GM23248 (cell line): ENCODE measurements at places on chromosomes 1 and 21. TPM values are rescaled to one million over a fixed set of nuclear protein-coding genes. Genes with fewer than 3 reads are reported as not detected.
A peak's percentile ranks its signal among the peaks of the same experiment; 100 is the strongest.

The SIPA1L2 gene
- 4.4 and 5.9 TPM in 2 replicates for total RNA-seq

GRCh38 chr1:59475737-59476136 lies 178.8 kb downstream of the FGGY start:
- no peak overlapping the region for H3K4me3 ChIP-seq
- peaks cover 10% of the 10 kb centered on the region; the same call in 1 of the 2 replicates for H3K4me1 ChIP-seq
- H3K27me3 ChIP-seq = no peaks in the 10 kb centered on the region
- no peak overlapping the region for H3K27ac ChIP-seq

DNA sequence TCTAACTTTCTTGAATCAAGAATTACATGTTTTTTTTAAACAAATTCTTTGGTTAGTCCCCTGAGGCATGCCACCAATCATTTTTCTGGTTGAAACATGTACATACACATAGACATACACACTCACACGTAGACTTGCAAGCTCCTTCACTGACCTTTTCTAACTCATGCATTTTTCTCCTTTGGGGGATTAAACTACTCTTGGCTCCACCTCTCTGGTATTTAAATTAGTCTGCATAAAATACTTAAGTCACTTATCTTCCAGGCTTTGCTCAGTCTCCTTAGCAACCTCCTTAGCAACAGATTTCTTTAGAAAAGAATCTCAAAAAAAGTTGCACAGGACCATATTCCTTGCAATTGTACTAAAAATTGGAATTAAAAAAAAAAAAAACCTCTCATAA lies 440.9 kb upstream of the LRRC7 start:
- no peaks in the 10 kb centered on the region for H3K27me3 ChIP-seq
- H3K4me3 ChIP-seq = no peak overlapping the region
- no peaks in the 10 kb centered on the region for H3K36me3 ChIP-seq

- H3K4me3 ChIP-seq = no peak overlapping the region
- no peaks in the 10 kb centered on the region for H3K36me3 ChIP-seq
- no peaks in the 10 kb centered on the region for H3K27me3 ChIP-seq
- no peak for DNase-seq
- no peak overlapping the region for H3K27ac ChIP-seq
Measured at GRCh38 chr21:14767192-14767852, 221.2 kb upstream of the SAMSN1 start.

GRCh38 chr1:9843576-9843945 lies 19.8 kb upstream of the CLSTN1 start:
- H3K36me3 ChIP-seq = no peaks in the 10 kb centered on the region; the same call in 1 of the 2 replicates
- no peak overlapping the region for H3K4me3 ChIP-seq
- no peaks in the 10 kb centered on the region for H3K27me3 ChIP-seq

DNA sequence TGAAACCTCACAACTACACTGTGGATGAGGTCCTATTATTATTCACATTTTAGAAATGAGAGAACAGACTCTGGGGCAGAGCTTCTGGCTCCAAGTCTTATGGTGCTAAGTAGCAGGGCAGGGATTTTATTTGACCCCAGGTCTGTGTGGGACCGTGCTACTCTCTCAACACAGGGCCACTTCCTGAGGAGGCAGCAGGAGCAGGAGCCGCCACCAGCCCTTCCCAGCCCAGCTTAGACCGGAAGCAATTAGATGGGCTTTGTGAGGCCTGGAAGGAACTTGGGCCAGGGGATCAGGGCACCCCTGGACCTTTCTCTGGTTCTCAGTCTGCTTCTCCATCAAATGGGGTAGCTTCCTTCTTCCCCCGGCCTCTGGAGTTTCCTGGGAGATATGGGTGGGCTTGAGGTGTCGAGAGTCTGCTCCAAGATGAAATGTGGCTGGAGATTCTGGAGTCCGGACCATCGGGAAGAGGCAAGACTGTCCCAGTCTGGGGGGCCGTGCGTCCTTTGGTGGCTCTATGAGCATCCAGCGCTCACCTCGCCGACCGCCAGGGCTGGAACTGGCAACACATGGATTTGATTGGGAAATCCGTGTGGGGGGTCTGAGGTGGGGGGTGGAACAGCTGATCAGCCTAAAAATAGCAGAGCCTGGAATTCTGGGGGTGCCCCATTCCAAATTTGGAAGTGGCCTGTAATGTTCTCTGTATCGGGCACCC lies 136.8 kb downstream of the FOXD2 start:
- H3K4me3 ChIP-seq = no peak overlapping the region
- DNase-seq = no peak
- H3K36me3 ChIP-seq = no peaks in the 10 kb centered on the region
- H3K4me1 ChIP-seq = peaks cover under 1% of the 10 kb centered on the region; the same call in 1 of the 2 replicates
- H3K27me3 ChIP-seq = peaks cover 16% of the 10 kb centered on the region; the same call in 1 of the 2 replicates

DNA sequence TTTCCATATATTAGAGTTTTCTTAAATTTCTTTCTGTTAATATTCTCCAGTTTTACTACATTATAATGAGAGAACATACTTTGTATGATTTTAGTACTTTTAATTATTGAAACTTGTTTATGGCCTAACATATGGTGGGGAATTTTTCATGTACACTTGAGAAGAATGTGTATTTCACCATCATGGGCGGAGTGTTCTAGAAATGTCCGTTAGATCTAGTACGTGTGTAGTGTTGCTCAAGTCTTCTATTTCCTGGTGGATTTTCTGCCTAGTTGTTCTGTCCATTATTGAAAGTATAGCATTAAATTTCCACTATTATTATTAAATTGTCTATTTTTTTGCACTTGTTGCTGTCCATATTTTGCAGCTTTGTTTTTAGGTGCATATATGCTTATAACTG lies 64.0 kb upstream of the RGS21 start:
- no peak for DNase-seq
- no peak overlapping the region for H3K4me3 ChIP-seq
- no peaks in the 10 kb centered on the region for H3K36me3 ChIP-seq
- H3K27me3 ChIP-seq = no peaks in the 10 kb centered on the region
- no peaks in the 10 kb centered on the region for H3K4me1 ChIP-seq
- H3K27ac ChIP-seq = no peak overlapping the region

DNA sequence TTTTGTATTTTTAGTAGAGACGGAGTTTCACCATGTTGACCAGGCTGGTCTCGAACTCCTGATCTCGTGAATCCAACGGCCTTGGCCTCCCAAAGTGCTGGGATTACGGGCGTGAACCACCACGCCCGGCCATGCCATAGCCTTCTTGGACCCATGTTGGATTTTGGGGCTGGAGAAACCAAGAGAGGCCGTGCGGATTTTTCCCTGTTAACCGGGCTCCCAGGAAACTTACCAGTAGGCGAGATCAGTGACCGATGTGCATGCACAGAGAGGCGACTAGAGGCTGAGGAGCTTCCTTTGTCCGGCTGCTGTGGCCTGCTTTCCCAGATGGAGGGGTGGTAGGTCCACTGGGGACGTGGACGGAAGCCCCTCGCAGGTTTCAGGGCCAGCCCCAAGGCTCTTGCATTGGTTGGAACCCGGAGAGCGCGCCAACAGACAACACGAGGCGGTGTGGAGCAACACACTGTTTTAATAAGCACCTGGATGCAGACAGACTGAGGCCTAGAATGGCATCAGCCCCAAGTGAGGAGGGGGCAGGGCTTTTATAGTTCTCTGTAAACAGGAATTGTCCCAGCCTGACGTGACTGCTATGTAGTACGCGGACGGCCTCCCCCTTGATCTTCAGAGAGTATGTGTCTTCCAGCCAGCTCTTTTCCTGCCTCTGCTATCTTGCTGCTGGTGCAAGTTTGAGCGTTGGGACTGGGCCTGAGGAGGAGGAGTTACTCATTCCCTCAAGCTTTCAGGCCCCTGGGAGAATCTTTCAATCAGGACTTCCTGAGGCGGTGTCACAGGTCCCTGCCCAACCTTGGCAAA lies at the start of gene ERVH48-1:
TSS of gene ERVH48-1 (minus strand) at position 517 of the 813 bp plus-strand sequence. CDS start 6,624 bp downstream, outside the sequence.
- H3K4me3 ChIP-seq = no peak within 1 kb of the TSS
- H3K27me3 ChIP-seq = no peaks in the 10 kb centered on the region
- H3K27ac ChIP-seq = no peak within 1 kb of the TSS
- no peaks in the 10 kb centered on the region for H3K4me1 ChIP-seq
- DNase-seq = no peak

GRCh38 chr1:41046347-41046775 lies 24.8 kb upstream of the SLFNL1 start:
- H3K27me3 ChIP-seq = no peaks in the 10 kb centered on the region
- 0 out of 2 replicates have a peak overlapping the region, but pooled peaks have one; percentile 15 for H3K27ac ChIP-seq
- H3K4me3 ChIP-seq = no peak overlapping the region
- no peaks in the 10 kb centered on the region for H3K36me3 ChIP-seq
- H3K4me1 ChIP-seq = no peaks in the 10 kb centered on the region
- DNase-seq = no peak

The C8B gene
- not detected in 2 replicates for total RNA-seq

GRCh38 chr1:219123036-219123435 lies 50.6 kb upstream of the LYPLAL1 start:
- no peaks in the 10 kb centered on the region for H3K36me3 ChIP-seq
- peaks cover 32% of the 10 kb centered on the region for H3K4me1 ChIP-seq
- no peak overlapping the region for H3K4me3 ChIP-seq
- no peak overlapping the region for H3K27ac ChIP-seq

- H3K36me3 ChIP-seq = peaks cover 5% of the 10 kb centered on the region; the same call in 1 of the 2 replicates
- DNase-seq = no peak
- no peaks in the 10 kb centered on the region for H3K27me3 ChIP-seq
- peaks cover 9% of the 10 kb centered on the region for H3K4me1 ChIP-seq
- H3K4me3 ChIP-seq = no peak overlapping the region
Measured at GRCh38 chr21:33750017-33750416, 107.7 kb downstream of the ITSN1 start.

GRCh38 chr1:42957229-42957879 lies 1.3 kb downstream of the SLC2A1 start:
- H3K27ac ChIP-seq = peak overlapping the region; percentile 73
- 0 out of 2 replicates have a peak, but pooled peaks cover 6% of the 10 kb centered on the region for H3K36me3 ChIP-seq
- H3K4me3 ChIP-seq = peak overlapping the region; percentile 80

The IARS2 gene
- 93.3 and 98.5 TPM in 2 replicates for total RNA-seq

DNA sequence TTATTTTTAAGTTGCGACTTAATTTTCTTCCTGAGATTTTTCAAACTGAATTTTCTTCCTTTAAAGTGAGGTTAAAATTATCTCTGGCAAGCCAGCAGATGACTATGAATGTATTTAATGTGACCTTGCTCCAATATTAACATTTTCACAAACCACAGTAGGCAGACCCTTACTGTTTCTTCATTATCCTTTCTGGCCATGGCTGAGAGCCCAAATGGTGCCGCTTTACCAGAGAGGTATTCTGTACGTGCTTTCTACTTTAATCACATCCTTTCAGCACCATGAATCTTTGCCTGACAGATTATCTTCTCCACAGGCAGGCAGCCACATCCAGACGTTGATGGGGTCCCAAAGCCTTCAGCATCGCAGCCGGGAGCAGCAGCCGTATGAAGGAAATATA lies 129.6 kb downstream of the LRRC40 start:
- H3K27ac ChIP-seq = no peak overlapping the region
- H3K27me3 ChIP-seq = no peaks in the 10 kb centered on the region
- DNase-seq = no peak
- H3K4me1 ChIP-seq = peaks cover 18% of the 10 kb centered on the region

GRCh38 chr21:41691205-41692184 lies 75.4 kb downstream of the RIPK4 start:
- peaks cover 25% of the 10 kb centered on the region for H3K27me3 ChIP-seq
- H3K27ac ChIP-seq = no peak overlapping the region
- H3K4me3 ChIP-seq = no peak overlapping the region
- no peaks in the 10 kb centered on the region for H3K4me1 ChIP-seq

The LIPI gene
- not detected in 2 replicates for total RNA-seq

GRCh38 chr1:53306168-53306567 lies 21.7 kb downstream of the LRP8 start:
- H3K27ac ChIP-seq = no peak overlapping the region
- no peaks in the 10 kb centered on the region for H3K27me3 ChIP-seq
- H3K4me3 ChIP-seq = no peak overlapping the region
- DNase-seq = peak; percentile 31
- H3K36me3 ChIP-seq = no peaks in the 10 kb centered on the region

The GPR61 gene
- total RNA-seq = not detected in 2 replicates

The MAP3K6 gene
- total RNA-seq = 31.5 and 40.3 TPM in 2 replicates

The SPRR1B gene
- not detected in 2 replicates for total RNA-seq

DNA sequence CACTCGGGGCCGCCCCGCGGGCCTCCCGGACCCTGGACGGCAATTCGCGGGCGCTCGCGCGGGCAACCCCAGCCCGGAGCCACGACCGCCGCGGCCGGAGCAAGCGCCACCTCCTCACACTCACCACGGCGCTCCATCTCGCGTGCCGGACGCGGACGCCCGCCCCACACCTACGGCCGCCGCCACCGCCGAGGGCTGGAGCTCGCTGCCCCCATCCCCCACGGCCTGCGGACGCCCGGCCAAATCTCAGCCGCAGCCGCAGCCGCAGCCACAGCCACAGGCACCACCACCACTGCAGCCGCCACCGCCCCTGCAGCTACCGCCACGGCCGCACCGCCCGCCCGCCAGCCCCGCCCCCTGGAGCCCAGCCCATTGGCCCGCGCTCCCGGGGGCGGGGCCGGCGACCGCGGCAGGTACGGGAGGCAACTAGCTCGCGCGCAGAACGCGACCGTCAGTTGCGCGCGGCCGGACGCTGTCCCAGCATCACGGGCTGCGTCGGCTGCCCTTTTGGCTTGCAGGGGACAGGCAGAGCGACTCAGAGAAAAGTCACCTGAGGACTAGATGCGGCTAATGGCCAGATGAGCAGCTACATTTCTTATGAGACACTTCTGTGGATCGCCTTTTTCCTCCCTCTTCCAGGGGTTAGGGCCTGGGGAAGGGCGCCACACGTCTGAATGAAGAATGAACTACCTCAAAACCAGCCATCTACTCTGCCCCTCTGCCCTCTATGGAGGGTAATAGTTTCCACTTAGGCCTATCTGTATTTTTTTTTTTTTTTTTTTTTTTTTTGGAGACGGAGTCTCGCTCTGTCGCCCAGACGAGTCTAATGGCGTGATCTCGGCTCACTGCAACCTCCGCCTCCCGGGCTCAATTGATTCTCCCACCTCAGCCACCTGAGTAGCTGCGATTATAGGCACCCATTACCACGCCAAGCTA lies at the start of gene ARHGAP29:
TSS of gene ARHGAP29 (minus strand) at position 294 of the 936 bp plus-strand sequence. CDS start 5,973 bp downstream, outside the sequence.
- H3K27me3 ChIP-seq = no peaks in the 10 kb centered on the region
- peaks cover 40% of the 10 kb centered on the region for H3K4me1 ChIP-seq

- no peaks in the 10 kb centered on the region for H3K27me3 ChIP-seq
- no peak overlapping the region for H3K4me3 ChIP-seq
- no peak for DNase-seq
- no peaks in the 10 kb centered on the region for H3K36me3 ChIP-seq
- no peak overlapping the region for H3K27ac ChIP-seq
Measured at GRCh38 chr1:25697435-25698217, 81.0 kb downstream of the MAN1C1 start.

The SPRR2E gene
- total RNA-seq = not detected in 2 replicates

DNA sequence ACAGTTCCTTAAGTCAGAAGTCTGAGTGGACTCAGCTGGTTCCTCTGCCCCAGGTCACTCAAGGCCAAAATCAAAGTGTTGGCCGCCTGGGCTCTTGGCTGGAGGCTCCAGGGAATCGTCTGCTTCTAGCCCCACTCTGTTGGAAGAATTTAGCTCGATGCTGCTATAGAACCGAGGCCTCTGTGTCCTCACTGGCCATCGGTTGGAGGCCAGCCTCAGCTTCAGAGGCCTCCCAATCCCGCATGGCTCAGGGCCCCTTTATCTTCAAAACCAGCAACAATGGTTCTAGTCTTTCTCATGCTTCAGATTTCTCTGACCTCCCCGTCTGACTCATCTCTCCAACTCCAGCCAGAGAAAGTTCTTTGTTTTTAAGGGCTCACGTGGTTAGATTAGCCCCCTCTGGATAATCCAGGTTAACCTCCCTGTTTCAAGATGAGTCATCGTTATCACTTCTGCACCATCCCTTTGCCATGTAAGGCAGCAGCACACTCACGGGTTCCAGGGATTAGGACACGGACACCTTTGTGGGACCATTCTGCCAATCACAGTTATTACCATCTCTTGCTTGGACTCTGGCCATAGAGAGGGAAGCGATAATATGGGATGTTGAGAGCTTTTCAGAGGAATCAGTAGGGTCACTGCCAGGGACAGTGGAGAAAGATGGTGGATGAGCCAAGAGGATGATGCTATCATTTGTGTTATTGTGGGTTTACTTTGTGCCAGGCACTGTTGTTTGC lies 13.6 kb downstream of the FHAD1 start:
- no peak overlapping the region for H3K4me3 ChIP-seq
- no peaks in the 10 kb centered on the region for H3K36me3 ChIP-seq
- H3K27ac ChIP-seq = no peak overlapping the region
- peak; percentile 29 for DNase-seq
- H3K4me1 ChIP-seq = no peaks in the 10 kb centered on the region
- H3K27me3 ChIP-seq = peaks cover 9% of the 10 kb centered on the region; the same call in 1 of the 2 replicates
